ENCODE measurements at places on chromosomes 11 and 22.

DNA sequence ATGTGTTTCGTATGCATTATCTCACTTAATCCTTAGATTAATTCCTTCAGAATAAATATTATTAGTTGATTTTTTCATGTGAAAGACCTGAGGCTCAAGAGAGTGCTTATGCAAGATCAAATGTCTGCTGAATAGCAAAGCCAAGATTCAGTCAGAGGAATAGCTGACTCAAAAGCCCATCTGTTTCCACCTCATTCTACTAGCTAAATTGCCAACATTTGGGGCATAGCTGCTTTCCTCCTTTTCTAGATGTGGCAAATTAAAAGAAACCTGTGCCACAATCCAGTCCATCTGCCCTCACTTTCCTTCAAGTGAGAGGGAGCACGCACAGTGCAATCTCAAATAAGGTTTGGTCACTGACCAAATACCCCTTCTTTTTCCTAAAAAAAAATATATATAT lies 121.1 kb downstream of the PAX6 start:
- peak; percentile 1 for DNase-seq

- no peak for DNase-seq
These were observed at the start of gene LRP4 for GRCh38 chr11:46918083-46918787. Gene LRP4, minus strand, starts transcription at chr11:46918550. Its CDS starts 171 bp downstream, at chr11:46918379.

DNA sequence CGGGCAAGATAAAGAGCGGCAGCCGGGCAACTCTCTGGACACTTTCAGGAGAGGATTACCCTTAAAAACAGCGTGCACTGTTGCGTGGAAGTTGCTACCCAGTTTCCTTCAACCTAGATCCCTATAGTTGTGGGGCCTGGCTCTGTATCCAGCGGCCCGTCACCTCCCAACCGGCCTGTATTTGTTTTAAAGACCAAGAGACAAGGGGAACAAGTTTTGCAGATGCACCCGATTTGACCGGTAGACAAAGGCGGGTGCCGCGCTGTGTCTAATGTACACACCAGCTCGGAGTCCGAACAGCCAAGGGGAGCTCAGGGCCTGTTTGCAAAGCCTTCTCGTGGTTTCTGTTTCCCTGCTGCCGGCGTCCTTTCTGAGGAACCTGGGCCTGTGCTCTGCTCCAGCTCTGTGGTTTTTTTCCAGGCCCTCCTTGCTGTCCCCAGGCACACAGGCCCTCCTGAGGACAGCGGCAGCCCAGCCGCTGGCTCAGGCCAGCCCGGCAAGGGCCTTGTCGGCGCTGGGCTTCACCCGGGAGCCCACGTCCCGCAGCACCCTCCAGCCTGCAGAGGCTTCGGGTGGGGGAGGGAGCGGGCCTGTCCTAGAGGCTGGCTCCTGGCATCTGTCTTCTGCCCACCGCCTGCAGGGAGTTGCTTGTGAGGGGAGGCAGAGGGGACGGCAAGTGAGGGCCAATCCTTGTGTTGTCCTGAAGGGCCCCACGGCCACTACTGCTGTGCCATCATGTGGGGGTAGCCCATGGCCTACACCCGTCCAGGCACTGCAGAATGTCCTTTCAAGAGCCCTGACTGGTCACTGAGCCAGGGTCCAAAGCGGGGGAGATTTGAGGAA lies 1.4 kb downstream of the TBX1 start:
- no peak for DNase-seq

GRCh38 chr11:29317694-29318093 lies 699.1 kb downstream of the KCNA4 start:
- peak; percentile 76 for DNase-seq

GRCh38 chr22:49827271-49827852 lies 311 bp downstream of the BRD1 start:
- DNase-seq: peak; percentile 96

GRCh38 chr11:119295178-119295577 lies 21.8 kb downstream of the MCAM start:
- no peak for DNase-seq

DNA sequence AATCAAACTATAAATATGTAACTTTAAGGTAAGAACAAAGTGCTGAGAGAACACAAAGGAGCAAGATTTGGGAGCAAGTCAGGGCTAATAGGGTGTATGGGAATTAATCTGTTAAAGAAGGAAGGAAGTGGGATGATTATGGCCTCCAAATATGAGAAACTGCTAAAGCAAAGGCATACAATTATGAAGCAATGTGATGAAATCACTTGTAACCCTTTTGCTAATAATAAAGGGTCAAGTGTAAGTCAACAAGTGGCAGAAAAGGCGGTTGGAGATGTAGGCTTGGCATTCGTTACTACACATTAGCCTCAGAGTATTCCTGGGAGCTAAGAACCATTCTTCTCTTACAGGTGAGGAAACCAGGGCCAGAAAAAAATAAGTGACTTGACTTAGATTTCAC lies 1002.3 kb upstream of the TENM4 start:
- no peak for DNase-seq

GRCh38 chr22:46895753-46896152 lies 133.3 kb downstream of the TBC1D22A start:
- DNase-seq: no peak
